ENCODE measurements at places on chromosomes 7 and 10.

- peaks cover 16% of the 10 kb centered on the region for H3K27me3 ChIP-seq
- peaks cover 5% of the 10 kb centered on the region for H3K4me1 ChIP-seq
- DNase-seq, result no peak
- H3K36me3 ChIP-seq, result no peaks in the 10 kb centered on the region
Measured at GRCh38 chr7:3069771-3070449, 26.2 kb upstream of the CARD11 start.

GRCh38 chr7:131524115-131524514 lies 32.3 kb downstream of the PODXL start:
- no peaks in the 10 kb centered on the region for H3K36me3 ChIP-seq
- H3K27ac ChIP-seq, result peak overlapping the region; percentile 19
- DNase-seq, result no peak
- no peaks in the 10 kb centered on the region for H3K4me1 ChIP-seq
- no peak overlapping the region for H3K4me3 ChIP-seq

GRCh38 chr10:5400468-5401240 lies 4.0 kb downstream of the TUBAL3 start:
- no peak overlapping the region for H3K27ac ChIP-seq
- no peak for DNase-seq
- H3K4me3 ChIP-seq, result no peak overlapping the region
- H3K4me1 ChIP-seq, result no peaks in the 10 kb centered on the region
- peaks cover 13% of the 10 kb centered on the region for H3K27me3 ChIP-seq
- no peaks in the 10 kb centered on the region for H3K36me3 ChIP-seq

DNA sequence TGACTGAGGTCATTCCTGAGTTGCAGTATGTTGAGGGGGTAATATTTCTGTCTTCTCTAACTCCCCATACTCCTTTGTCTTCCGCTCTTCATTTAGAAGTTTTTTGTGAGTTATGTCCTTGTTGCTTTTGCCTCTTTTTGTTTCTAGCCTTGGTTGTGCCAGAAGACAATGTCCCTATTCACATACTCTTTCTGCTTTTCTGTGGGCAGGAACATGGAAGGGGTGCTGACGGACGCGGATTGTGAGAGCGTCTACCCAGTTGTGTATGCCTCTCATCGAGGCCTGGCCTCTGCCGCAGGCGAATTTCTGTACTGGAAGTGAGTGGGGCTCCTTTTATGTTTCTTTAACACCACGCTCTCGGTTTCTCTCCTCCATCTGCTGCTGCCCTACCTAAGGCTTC lies 20.5 kb downstream of the STAG3 start:
- H3K4me3 ChIP-seq, result no peak overlapping the region
- H3K4me1 ChIP-seq, result no peaks in the 10 kb centered on the region
- H3K27ac ChIP-seq, result no peak overlapping the region
- peaks cover 34% of the 10 kb centered on the region for H3K27me3 ChIP-seq

DNA sequence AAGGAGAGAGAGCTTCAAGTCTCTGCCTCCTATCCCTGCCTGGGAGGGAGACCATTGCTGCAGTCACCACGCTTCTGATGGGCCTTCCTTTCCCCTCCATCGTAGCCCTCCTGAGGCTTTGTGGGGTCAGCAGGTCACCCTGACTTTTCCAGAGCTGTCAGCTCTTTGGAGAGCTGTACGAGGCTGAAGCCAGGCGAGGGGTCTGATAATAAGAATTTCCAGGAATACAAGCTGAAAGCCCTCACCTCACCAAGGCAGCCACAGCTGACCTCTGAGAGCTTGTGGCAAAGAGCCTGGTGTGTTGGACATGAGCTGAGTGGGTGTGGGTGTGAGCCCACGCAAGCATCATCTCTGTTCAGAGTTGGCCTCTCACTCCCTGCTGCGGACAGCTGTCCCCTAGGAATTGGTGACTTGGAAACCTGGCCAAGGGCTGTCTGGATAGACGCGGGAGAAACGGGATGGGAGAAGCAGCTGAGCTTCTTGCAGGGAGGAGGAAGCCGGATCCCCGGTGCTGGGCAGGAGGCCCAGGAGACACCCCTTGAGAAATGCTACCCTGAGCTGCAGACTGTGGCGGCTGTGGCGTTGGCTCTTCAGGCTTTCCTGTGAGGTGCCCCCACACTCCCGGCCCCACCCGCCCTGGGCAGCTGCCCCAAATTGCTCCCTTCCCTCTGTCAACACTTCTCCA lies 122.1 kb upstream of the BTBD16 start:
- H3K4me1 ChIP-seq, result peaks cover 54% of the 10 kb centered on the region
- H3K27me3 ChIP-seq, result no peaks in the 10 kb centered on the region
- H3K36me3 ChIP-seq, result peaks cover 41% of the 10 kb centered on the region
- peak overlapping the region; percentile 68 for H3K27ac ChIP-seq
- DNase-seq, result no peak
- peak overlapping the region; percentile 65 for H3K4me3 ChIP-seq

GRCh38 chr7:123674399-123675180 lies 18.9 kb downstream of the LMOD2 start:
- H3K27me3 ChIP-seq, result no peaks in the 10 kb centered on the region
- peaks cover 3% of the 10 kb centered on the region for H3K4me1 ChIP-seq
- no peak overlapping the region for H3K27ac ChIP-seq
- no peak for DNase-seq
- no peak overlapping the region for H3K4me3 ChIP-seq

- H3K4me1 ChIP-seq, result no peaks in the 10 kb centered on the region
- H3K4me3 ChIP-seq, result no peak overlapping the region
- H3K27me3 ChIP-seq, result no peaks in the 10 kb centered on the region
- peaks cover 6% of the 10 kb centered on the region for H3K36me3 ChIP-seq
- no peak for DNase-seq
- H3K27ac ChIP-seq, result no peak overlapping the region
Measured at GRCh38 chr10:31687663-31688482, 240.8 kb downstream of the ARHGAP12 start.
